ENCODE measurements at places on chromosomes 13 and 19.

- no peak for DNase-seq
Measured at GRCh38 chr13:102774591-102775520, 1.3 kb upstream of the TEX30 start.

- DNase-seq, result no peak
Measured at GRCh38 chr19:18418483-18419194, 559 bp upstream of the SSBP4 start.

- no peak for DNase-seq
Measured at GRCh38 chr13:57314897-57315520, 148.0 kb downstream of the PRR20E start.

DNA sequence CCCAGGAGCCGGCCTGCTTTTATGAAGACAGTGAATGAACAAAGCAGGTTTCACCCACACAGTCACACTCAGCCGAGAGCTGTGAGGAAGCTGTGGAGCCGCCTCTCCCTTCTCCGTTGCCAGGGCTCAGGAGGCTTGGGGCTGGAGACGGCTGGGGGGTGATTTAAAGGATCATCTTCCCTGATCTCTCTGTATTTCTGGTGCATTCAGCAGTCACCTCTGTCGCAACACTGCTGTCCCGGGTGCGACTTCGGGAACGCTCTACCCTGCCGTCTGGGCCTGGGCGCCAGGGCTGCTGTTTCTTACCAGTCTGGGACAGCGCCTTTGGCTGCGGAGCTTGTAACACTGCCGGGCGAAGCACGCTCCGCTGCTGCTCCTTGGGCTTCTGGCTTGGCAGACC, 18.1 kb downstream of the CAPS start:
- no peak for DNase-seq

DNA sequence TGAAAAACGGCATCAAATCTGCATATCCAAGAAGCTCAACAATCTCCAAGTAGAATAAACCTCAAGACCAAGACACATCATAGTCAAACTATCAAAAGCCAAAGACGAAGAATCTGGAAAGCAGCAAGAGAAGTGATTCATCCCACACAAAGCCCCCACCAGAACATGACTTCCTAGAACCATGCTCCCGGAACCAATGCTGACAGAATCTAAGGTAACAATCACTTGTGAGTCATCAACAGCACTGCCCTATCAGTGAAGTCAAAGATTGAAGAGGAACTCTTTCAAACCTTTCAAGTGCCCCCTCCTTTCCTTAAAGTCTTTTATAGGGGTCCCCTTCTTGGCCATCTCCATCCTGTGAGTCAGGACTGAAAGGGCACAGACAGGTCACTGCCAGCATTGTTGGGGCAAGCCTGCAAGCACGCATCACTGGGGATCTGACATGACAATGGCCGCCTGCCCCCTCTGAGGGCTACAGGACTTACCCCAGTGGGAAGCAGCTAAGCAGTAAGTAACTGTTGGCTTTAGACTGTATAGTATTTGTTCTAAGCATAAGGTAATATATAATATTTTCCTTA, at the start of gene CCDC70:
TSS of gene CCDC70 (plus strand) at position 247 of the 578 bp plus-strand sequence. CDS start 3,443 bp downstream, outside the sequence.
- DNase-seq, result no peak

DNA sequence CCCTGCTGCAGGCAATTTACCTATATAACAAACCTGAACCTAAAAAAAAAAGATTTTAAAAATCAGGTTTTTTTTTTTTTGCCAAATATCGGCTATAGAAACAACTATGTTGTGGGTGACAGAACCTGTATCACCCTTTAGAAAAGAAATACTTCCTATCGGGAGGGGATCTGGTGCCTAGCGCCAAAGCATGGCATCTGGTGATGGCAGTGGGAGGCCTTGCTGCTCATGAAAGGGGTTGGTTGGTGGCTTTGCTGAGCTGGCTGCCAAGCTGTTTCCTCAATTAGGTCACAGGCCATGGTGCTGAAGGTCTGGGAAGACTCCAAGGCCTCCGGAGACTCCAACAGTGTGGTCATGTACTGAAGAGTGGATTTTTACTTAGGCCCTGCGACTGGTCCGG, 328.5 kb downstream of the KLF5 start:
- no peak for DNase-seq

GRCh38 chr19:45115809-45116615, 23.0 kb downstream of the PPP1R37 start:
- DNase-seq, result no peak

GRCh38 chr13:27419328-27419727, 5.1 kb upstream of the GTF3A start:
- no peak for DNase-seq

GRCh38 chr13:98874029-98874397, 103.9 kb downstream of the DOCK9 start:
- no peak for DNase-seq

GRCh38 chr13:95494082-95494681, 58.3 kb upstream of the CLDN10 start:
- DNase-seq, result no peak

Data from stimulated activated CD8-positive, alpha-beta memory T cell treated with anti-CD3 and anti-CD28 coated beads, Interleukin-7, amount 100 ng/mL, for 48 hours (primary cell).